ENCODE measurements at places on chromosomes 7 and 10. TPM values are rescaled to one million over a fixed set of nuclear protein-coding genes. Genes with fewer than 3 reads are reported as not detected.

CAMK2B gene
- 5.0 TPM for total RNA-seq

- DNase-seq, result no peak
Observed at GRCh38 chr7:66845379-66846095, 75.5 kb upstream of the TMEM248 start.

GRCh38 chr7:74002474-74003017 is 25.4 kb upstream of the ELN start:
- DNase-seq, result no peak

DNA sequence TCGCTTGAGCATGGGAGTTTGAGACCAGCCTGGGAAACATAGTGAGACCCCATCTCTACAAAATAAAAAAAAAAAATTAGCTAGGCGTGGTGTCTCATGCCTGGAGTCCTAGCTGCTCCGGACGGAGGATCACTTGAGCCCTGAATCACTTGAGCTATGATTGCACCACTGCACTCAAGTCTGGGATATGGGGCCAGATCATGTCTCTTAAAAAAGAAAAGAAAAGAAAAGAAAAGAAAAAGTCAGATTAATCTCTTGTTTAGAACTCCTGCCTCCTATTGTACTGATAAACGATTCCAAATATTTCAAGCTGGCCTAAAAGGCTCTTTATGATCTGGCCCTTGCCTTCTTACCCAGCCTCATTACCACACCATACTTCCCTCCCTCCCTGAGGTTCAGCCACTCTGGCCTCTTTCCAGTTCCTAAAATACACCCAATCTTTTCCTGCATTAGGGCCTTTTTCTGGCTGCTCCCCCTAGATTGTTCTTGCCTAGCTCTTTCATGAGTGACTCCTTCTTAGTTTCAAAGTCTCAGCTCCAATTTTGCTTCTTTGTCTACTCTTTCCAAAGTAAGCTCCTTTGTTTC is 41.7 kb downstream of the VCL start:
- DNase-seq, result no peak

DNA sequence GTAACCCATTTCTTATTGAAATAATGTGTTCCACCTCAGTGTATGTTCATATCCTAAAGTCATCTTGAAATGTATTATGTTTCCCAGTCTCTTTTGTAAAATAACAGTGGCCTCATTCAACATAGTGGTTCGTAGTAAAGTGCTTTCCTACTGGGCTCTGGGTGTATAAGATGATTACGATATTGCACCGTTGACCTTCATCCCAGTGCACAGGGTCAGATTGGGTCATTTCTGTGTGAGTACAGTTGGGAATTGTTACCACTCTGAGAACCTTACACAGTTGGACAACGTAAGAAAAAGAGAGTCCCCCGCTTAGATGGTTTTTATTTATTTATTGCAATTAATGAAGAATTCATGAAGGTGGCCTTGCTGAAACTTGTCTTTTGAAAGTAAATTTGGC is 135.6 kb downstream of the CHN2 start:
- no peak for DNase-seq

GRCh38 chr10:69090685-69091084 is 2.8 kb downstream of the SRGN start:
- DNase-seq, result no peak

GRCh38 chr10:79116801-79117723 is 48.3 kb downstream of the ZMIZ1 start:
- DNase-seq, result no peak

GRCh38 chr10:29517352-29517923 is 117.3 kb downstream of the SVIL start:
- no peak for DNase-seq

All from left lobe of liver (tissue), 2 donors.